ENCODE measurements at places on chromosomes 1 and 21. TPM values are rescaled to one million over a fixed set of nuclear protein-coding genes. Genes with fewer than 3 reads are reported as not detected.

DNA sequence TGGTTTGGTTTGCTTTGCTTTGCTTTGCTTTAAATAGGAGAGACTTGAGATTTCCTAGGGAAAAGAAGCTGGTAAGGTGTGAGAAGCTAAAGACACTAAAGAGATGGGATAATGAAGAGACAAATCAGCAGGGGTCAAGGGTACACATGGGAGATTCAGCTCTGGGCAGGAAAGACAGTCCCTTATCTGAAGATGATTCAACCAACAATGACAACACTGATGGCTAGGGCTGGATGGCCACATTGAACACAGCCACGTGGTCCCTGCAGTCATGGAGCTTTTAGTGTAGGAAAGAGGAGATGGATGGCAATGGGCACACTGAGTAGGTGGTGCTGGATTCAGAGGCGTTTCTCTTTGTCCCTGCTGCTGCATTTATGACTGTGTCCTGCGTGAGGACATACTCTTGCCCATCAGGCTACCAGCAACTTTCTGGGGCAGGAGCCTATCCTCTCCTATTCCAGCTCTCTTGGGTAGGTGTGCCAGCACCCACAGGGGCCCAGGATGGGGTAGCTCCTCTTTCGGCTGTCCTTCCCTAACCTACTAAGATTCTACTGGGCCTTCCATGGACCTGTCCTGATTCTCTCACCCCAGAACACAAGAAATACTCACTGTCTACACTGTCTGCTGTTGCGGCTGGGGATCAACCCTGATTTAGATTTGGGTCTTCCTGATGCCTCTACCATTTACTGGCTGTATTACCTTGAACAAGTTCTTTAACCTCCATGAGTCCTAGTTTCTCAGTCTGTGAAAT lies 1.4 kb upstream of the SHISA4 start:
- no peaks in the 10 kb centered on the region for H3K36me3 ChIP-seq
- DNase-seq: no peak
- no peaks in the 10 kb centered on the region for H3K4me1 ChIP-seq
- no peak overlapping the region for H3K27ac ChIP-seq

CFHR4 gene
- total RNA-seq: not detected

DNA sequence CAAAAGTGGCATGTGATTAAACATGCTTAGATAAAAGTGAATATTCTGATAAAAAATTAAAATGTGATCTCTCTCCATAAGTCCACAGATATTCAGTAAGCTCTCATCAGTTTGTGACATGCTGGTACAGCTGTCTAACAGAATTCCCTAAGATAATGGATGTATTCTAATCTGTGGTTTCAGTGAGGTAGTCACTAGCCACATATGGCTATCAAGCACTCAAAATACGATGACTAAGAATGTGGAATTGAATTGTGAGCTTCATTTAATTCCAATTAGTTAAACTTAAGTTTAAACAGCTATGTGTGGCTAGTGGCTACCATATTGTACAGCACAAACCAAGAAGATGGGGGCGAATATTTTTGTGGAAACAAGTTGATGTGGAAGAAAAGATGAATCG lies 4.1 kb upstream of the REG4 start:
- H3K36me3 ChIP-seq: no peaks in the 10 kb centered on the region
- DNase-seq: no peak
- H3K4me3 ChIP-seq: no peak overlapping the region
- peaks cover 3% of the 10 kb centered on the region for H3K27me3 ChIP-seq

DNA sequence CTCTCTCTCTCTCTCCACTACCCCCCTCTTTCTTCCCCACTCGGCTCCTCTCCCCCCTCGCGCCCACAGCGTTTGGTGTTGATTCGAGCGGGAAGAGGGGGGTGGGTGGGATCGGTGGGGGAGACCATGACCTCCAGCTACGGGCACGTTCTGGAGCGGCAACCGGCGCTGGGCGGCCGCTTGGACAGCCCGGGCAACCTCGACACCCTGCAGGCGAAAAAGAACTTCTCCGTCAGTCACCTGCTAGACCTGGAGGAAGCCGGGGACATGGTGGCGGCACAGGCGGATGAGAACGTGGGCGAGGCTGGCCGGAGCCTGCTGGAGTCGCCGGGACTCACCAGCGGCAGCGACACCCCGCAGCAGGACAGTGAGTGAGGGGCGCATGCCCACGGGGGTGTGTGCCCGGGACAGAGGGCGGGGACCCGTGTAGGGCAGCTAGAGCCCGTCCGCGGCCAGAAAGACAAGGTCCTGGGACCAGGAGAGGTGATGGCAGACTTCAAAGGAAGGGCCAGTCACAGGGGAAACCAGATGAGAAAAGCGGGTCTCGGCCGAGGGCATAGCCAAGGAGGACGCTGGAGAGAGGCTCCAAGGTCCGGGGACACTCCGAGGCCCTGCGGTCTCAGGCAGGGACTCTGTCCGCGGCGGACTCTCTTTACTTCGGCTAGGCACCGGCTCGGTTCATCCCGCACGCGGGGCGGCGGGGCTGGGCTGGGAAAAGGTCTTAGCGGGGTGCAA lies at the start of gene PRRX1:
Gene PRRX1, plus strand, starts transcription at position 39 of the 735 bp plus-strand sequence. Its CDS starts 88 bp downstream, at position 127.
- peak within 1 kb of the TSS; percentile 80 for H3K27ac ChIP-seq
- DNase-seq: no peak
- peak within 1 kb of the TSS; percentile 90 for H3K4me3 ChIP-seq
- peaks cover 33% of the 10 kb centered on the region for H3K36me3 ChIP-seq

- H3K4me1 ChIP-seq: peaks cover 7% of the 10 kb centered on the region
- no peaks in the 10 kb centered on the region for H3K27me3 ChIP-seq
- DNase-seq: no peak
- no peak overlapping the region for H3K4me3 ChIP-seq
- no peak overlapping the region for H3K27ac ChIP-seq
- H3K36me3 ChIP-seq: no peaks in the 10 kb centered on the region
Measured at GRCh38 chr1:74420467-74420866, 91.9 kb downstream of the LRRC53 start.

- peak overlapping the region; percentile 26 for H3K4me3 ChIP-seq
- no peaks in the 10 kb centered on the region for H3K36me3 ChIP-seq
- DNase-seq: no peak
- H3K4me1 ChIP-seq: peaks cover 36% of the 10 kb centered on the region
- H3K27me3 ChIP-seq: peaks cover 40% of the 10 kb centered on the region
Measured at GRCh38 chr1:114111731-114112641, 41.7 kb downstream of the SYT6 start.

DNA sequence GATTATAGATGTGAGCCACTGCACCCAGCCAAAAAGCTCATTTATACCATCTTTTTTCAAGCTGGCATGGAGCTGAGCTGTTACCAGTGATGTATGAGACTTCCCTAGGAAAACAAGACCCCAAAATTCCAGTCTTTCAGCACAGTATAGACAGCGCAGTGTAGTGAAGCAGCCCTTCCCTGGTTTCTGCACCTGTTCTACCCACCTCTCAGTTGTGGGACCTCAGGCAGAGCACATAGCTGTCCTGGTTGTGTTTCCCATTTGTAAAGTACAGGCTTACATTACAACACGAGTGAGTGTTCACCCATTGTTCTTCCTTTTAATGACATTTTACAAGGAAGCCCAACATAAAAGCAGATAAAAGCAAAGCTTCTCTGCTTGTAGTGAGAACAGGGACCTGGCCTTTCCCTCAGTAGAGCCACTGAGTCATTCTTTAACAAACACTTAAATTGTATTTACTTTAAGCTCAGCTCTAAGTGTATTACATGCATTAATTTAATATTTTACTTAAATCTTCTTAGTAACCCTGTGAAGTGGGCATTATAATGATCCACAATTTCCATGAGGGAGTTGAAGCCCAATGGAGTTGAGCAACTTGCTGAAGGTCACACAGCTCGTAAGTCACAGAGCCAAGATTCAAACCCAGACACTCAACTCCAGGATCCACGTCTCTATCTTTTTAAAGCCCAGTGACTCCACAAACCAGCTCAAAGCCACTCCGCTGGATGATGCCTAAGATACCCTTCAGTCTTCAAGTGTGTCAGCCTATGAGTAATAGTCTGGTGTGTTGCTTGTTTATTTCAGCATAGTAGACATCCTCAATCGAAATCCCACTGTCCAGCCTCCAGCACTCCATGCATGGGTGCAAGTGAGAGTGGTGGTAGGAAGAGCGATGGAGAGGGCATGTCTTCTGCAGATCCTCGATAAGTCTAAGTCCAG lies 40.5 kb upstream of the CAPZB start:
- no peak for DNase-seq
- H3K27me3 ChIP-seq: no peaks in the 10 kb centered on the region
- H3K27ac ChIP-seq: no peak overlapping the region

DNA sequence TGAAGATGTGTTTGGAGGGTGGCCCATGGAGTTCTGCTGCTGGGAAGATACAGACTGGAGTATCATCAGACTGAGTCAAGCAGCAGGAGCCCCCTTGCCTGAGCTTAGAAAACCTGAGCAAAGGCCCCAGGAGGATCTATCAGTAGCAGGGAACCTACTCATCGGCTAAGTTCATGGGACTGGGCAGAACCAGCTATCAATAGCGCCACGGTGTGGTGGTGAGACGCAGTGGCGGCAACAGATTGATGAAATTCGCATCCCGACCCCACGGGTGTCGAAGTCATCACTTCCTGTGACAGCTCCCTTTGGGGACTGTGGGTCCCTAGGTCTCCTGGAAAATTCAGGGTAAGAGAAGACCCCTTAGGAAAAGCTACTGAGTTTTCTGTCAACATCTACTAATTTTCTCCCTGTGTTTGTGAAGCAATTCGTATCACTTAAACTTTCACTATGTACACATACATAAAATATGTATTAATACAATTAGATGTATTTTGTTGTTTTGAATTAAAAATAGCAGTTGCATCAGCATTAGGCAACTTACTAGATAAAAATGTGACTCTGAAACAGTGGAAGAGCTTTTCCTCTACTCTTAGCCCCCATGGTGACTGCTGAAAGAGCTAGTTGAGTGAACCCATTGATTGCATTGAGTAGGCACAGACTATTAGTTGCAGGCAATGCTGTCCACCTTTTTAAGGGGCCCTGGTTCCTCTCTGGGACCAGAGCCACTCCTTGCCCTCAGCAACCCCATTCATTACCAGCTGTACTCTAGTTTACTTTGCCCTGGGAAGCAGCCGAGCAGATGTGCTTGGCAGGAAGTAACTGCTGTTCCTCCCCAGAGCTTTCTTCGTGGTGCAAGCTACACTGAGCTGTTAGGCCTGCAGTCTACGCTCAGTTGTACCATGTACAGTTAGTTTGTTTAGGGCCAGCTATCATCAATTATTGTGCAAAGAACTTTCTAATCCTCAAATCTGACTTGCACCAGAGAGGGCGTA lies 7.3 kb upstream of the CACNA1S start:
- no peaks in the 10 kb centered on the region for H3K36me3 ChIP-seq
- no peak overlapping the region for H3K4me3 ChIP-seq
- H3K27me3 ChIP-seq: peaks cover 49% of the 10 kb centered on the region
- DNase-seq: no peak

FAM3B gene
- 10.3 TPM for total RNA-seq

GRCh38 chr21:38993561-38993960 lies 187.8 kb downstream of the ETS2 start:
- H3K27me3 ChIP-seq: peaks cover 25% of the 10 kb centered on the region
- peaks cover 43% of the 10 kb centered on the region for H3K4me1 ChIP-seq

- H3K4me1 ChIP-seq: peaks cover 35% of the 10 kb centered on the region
- no peak overlapping the region for H3K27ac ChIP-seq
- DNase-seq: no peak
- no peaks in the 10 kb centered on the region for H3K36me3 ChIP-seq
- H3K27me3 ChIP-seq: no peaks in the 10 kb centered on the region
- peak overlapping the region; percentile 63 for H3K4me3 ChIP-seq
Measured at GRCh38 chr1:204359131-204359473, 627 bp downstream of the PLEKHA6 start.

- no peaks in the 10 kb centered on the region for H3K27me3 ChIP-seq
- peaks cover 17% of the 10 kb centered on the region for H3K36me3 ChIP-seq
- no peak overlapping the region for H3K4me3 ChIP-seq
- no peak for DNase-seq
- no peak overlapping the region for H3K27ac ChIP-seq
Measured at GRCh38 chr1:208139434-208140045, 104.6 kb downstream of the PLXNA2 start.

GRIK1 gene
- total RNA-seq: 4.1 TPM

UBL4B gene
- total RNA-seq: not detected

DNA sequence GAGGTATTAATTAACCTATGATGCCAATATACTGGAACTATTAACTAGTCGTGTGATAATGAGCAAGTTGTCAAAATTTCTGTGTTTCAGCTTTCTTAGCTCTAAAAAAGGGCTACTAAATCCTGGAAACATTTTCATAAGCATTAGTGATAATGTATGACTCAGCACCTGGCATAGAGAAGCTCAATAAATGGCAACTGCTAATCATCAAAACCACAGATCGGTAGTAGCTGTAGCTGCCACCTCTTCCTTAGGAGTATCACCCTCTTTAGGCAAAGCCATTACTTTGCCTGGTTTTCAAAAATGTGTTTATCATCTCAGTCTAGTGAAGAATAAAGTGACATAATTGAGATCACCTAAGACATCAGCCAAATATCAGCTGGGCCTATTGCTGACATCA lies 75.5 kb downstream of the TPR start:
- no peak overlapping the region for H3K27ac ChIP-seq
- DNase-seq: no peak
- no peaks in the 10 kb centered on the region for H3K36me3 ChIP-seq
- H3K27me3 ChIP-seq: peaks cover 3% of the 10 kb centered on the region
- H3K4me3 ChIP-seq: no peak overlapping the region

THEM5 gene
- total RNA-seq: not detected

DNA sequence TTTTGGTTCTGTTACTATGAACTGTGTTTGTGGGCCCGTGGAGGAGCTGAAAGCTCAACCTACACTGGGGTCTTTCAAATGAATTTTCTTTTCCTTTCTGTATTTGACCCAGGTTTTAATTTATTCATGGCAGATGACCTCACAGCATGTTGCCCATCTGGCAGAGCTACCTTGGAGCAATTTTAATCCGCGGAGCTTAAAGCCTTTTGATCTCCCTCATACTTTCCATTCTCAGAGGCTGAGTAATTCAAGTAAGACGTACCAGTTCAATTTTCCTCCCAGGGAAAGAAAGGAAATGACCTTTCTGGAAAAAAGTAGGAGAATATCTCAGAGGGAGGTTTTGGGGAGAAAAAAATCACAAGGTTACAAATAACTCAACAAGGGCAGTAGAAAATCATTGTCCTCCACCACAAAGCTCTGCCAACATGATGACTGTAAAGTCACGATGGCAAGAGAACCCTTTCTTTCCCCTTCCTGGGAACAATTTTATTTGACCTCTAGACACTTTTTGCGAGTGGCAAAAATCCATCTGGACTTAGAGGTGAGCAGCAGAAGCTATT lies 21.6 kb upstream of the PCP4 start:
- no peak for DNase-seq
- peaks cover 43% of the 10 kb centered on the region for H3K4me1 ChIP-seq
- peak overlapping the region; percentile 49 for H3K27ac ChIP-seq
- peaks cover 2% of the 10 kb centered on the region for H3K27me3 ChIP-seq

Data from type B pancreatic cell (in vitro differentiated cells).